ENCODE measurements at places on chromosomes 4 and X.

DNA sequence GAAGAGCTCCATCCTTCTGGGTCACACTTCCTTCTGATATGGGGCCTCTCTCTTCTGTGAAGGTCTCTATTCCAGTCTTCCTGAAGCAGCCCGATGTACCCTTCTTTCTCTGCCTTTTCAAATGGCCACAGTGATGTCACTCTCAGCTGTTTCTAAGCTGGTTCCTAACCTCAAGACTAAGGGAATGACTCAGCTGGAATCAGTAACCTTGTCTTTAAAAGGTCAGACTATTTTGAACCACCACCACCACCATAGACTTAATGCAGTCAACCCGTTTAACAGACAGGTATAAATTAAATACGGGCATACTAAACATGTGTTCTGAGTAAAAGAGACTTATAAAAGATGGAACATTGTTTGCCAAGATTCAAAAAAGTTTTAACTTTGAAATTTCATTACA, 121.0 kb downstream of the PPA2 start:
- no peak for DNase-seq

- peak; percentile 21 for DNase-seq
Measured at GRCh38 chrX:7119950-7120877, 27.3 kb upstream of the STS start.

GRCh38 chr4:127149086-127149485, 483.7 kb upstream of the INTU start:
- DNase-seq: no peak

DNA sequence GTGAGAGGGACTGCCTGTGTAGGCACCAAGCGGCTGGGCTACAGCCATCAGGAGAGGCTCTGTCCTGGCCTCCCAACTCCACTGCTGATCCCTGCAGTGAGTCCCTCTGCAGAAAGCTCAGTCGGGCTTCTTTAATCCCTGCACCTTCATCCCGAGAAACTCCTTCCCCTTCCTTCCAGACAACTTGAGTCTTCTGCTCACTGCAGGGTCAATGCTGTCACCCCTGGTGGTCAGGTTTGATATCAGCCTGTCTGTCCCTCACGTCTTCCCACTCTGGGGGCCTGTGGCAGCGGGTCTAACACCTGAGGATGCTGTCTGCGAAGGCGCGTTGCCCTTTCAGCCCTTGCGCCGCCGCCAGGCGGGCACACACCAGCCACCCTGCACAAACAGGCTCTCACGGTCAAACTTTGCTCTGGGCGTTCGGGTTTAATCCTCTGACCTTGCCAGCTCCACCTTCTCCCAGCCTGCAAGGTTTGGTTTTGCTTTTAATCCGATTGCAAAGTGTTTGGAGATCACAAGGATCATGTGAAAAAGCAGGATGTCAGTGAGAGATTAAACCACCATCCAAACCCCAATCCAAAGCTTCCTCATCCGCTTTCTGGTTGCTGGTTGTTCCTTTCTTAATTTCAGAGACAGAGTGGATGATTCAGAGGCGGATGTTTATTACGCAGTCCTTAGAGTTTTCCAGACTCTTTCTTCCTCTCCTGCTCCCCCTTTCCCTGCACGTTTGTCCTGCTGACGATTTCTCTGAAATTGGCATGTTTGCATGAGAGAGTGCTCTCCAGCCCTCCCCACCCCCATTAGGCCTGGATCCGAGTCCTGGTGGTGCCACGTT, 74.8 kb upstream of the SLC34A2 start:
- DNase-seq: no peak

GRCh38 chr4:1976416-1977352, 32.1 kb downstream of the NELFA start:
- no peak for DNase-seq

DNA sequence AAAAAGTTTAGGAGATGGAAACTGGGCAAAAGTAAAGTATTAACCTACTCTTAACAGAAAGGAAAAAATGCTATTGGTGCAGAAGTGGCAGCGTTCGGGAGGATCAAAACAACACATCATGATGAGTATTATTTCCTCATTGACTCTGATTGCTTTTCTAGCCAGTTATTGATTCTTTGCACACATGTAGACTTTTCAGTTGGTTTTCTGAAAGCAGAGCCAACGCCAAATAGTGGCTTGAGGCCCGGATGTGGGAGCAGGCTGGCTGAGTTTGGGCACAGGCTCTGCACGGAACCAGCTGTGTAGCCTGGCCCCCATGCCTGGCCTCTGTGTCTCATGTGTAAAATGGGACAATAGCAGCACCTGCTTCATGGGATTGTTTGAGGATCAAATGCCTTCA, 21.8 kb downstream of the STOX2 start:
- no peak for DNase-seq

- no peak for DNase-seq
Measured at GRCh38 chr4:168945291-168945690, 64.8 kb downstream of the CBR4 start.

- DNase-seq: no peak
Measured at GRCh38 chrX:9393571-9393970, 71.3 kb upstream of the TBL1X start.

DNA sequence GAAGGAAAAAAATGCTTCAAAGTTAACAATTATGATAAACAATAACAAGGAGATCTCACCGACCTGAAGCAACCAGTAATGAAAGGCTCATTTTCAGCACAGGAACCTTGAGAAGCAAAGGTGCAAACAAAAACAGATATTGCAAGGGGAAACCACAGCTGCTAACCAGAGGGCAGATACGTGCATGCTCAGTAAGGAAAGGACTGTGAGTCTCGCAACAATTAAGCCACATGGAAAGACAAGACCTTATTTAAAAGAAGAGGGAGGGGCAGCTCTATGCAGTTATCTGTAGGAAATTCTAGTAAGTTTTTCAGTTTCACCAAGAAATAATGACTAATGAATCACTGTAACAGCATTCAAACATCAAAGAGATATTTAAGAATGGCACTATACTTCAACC, 19.3 kb downstream of the LRCH2 start:
- DNase-seq: no peak

GRCh38 chr4:122922877-122923511, 597 bp upstream of the NUDT6 start:
- DNase-seq: peak; percentile 97

DNA sequence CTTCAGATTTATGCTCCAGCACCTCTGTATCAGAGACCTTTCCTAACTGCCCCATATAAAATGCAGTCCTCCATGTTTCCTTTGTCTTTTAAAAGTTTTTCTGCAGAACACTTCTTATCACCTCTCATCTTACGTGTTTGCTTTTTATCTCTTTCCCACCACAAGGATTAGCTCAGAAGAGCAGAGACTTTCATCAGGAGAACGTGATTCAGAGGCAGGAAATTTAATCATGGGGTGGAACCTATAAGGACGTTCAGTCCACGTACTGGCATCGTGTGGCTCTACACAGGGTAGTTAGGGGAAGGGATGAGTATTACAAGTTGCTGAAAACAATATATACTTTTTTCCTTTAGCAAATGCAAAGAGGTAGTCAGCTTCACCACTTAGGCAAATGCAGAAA, 98.7 kb downstream of the SORBS2 start:
- no peak for DNase-seq

DNA sequence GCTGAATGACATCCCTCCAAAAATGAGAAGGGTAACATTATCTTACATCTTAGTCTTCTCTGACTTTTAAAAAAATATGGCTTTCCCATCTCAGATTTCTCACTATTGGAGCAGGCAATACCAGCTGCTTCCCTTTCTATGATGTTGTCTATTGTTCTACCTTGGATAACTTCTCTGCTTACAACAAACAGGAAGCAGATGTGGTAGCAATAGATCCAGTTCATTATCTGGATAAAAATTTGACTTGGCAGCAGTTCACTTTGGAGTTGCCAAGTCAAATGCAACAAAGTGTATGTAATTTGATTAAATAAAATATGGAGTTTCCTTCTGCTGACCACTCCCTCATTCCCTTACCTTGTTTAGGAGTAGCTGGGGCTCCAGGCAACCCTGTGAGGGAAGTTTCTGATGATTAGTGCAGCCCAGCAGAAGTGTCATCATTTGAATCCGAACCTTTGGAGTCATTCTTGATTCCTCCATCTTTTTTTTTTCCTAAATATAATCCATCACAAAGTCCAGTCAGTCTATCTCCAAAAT, 72.0 kb upstream of the GPRIN3 start:
- DNase-seq: no peak

DNA sequence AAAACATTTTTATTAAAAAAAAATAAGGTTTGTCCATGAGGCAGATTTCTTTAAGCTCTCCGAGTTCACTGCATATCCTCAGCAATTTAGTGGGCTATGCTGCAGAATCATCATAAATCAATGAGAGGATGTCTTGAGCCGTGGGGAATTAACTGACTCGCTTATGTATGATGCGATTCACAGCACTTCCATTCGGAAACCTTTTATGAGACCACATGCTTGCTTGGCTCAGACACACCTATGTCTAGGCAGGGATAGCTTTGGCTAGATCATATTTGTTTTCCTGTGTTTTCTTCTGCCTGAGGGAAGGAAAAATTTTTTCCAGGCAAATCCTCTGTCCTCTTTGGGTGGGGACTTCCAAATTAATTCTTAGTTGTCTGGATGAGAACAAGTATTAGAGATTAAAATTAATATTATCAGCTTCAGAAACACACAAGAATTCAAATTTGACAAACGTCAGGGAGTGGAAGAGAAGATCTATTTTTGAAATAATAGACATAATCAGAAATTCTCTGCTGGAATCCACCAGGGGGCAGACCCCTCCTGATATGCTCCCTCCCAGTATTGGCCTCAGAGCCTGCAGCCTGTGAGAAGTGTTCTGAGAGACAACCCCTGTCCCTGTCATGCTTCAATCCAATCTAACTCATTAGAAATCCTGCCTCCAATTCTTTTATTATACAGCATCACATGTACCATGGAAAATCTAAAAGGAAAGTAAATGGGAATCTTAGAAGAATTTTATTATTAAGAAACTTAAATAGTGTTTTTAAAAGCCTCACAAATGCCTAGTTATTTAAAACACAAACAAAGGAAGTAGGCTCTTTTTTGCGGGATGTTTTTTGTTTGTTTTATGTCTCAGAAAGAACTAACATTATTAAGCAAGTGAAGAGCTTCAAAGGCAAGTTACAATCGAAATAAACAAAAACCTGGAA, 345.1 kb upstream of the TACR3 start:
- peak; percentile 56 for DNase-seq

- DNase-seq: no peak
Measured at GRCh38 chr4:145808021-145808650, 128.2 kb downstream of the C4orf51 start.

GRCh38 chrX:107563824-107564223, 64.5 kb upstream of the PRPS1 start:
- DNase-seq: no peak

DNA sequence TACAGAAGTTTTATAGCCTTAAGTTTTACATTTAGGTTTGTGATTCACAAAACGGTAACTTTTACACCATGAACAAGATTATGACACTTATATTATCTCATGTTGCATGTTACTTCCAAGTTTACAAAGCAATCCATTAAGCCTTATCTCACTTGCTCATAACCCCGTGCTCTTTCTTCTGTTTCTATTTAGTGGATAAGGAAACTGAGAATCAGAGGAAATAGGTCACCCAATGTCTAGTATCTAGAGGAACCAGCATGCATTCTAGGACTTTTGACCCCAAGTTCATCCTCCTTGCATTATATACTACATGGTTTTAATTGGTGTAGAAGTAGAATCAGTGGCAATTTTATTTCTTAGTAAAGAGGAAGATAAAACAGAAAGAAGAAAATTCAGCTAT, 67.0 kb upstream of the ANXA3 start:
- no peak for DNase-seq

DNA sequence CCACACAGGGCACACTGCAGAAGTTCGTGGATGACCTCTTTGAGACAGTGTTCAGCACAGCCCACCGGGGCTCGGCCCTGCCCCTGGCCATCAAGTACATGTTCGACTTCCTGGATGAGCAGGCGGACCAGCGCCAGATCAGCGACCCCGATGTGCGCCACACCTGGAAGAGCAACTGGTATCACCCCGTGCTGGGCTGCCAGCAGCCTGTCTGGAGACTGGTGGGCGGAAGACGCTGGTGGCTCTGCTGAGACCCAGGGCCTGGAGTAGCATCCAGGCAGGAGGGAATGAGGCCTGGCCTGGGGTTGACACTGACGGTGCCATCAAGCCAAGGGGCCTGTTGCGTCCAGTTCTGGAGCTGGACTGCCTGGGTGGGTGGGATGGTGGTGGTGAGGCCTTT, 8.6 kb downstream of the LAGE3 start:
- DNase-seq: no peak

DNA sequence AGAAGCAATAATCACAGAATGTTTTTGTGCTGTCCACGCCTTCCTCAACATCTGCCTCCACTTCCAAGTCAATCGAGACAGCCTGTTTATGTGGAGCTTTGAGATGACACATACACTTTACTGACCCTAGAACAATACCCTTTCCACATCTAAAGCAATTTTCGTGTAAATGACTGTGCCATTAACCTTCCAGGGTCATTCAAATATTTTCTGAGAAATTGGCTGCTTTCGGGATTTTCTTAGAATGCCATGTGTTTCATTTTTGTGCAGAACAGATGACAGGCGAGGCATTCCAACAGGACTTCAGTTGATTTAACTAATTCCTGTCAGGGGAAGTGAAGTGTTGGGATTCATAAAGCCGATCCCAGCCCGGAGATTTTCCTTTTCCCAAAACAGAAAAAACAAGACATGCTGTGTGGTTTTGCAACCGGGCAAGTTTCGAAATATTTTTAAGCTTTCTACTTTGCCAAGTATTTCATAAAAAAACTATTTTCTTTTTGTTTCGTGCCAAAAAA, 73.9 kb downstream of the SORBS2 start:
- no peak for DNase-seq

DNA sequence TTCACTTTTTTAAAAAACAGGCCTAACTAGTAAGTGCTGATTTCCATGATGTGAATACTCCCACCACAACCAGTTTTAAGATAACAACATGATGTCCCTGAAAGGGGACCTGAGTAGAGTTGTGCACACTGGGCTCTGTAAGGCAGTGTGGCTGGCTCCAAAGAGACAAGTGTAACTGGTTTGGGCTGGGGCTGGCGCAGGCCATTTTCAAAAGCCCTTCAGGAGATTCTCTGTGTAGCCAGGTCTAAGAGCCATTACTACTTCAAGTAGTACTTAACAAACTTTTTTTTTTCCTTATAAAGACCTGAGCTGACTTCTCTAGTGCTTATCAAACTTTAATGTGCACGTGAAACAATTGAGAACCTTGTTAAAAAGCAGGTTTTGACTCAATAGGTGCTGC, 4.3 kb downstream of the QRFPR start:
- no peak for DNase-seq

DNA sequence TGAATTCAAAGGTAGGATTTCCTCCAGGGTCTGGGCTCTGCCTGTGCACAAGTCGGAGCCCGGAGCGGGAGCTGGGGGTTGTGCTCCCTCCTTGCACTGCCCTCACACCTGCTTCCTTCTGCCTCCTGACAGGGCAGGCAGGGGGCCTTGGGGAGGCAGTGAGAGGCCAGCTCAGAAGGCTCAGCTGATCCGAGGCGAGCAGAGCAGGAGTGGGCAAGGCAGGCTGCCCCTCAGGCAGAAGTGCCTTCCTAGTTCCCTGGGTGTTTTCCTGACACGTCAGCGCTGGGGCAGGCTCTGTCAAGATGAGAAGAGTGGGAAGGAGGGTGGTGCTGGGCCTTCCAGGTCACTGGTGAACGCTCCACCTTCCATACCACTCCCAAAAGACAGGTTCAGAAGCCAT, 5.5 kb upstream of the IRAK1 start:
- no peak for DNase-seq

GRCh38 chr4:32560306-32560705, 1840.1 kb downstream of the PCDH7 start:
- no peak for DNase-seq

Data from NAMALWA (cell line).